ENCODE measurements at places on chromosomes 2 and 18.
A peak's percentile ranks its signal among the peaks of the same experiment; 100 is the strongest.

GRCh38 chr2:239167011-239167673 lies 233.7 kb downstream of the HDAC4 start:
- DNase-seq: no peak

DNA sequence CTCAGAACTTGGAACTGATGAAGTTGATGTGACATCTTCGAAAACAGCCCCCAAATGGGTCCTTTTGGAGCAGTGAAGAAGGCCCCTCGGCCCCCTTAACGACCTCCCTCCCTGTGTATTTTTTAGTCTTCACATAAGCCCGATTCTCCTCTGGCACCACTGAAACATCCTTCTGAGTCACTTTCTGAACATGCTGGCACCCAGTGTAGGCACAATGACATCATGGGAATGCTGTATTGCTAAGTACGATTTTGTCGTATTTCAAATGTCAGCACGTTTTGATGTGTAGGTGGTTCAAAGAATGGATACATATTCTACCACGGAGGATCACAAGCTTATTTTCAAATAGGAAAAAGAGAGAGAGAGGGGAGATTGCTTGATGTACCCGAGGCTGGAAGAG lies 111.7 kb upstream of the RIOK3 start:
- DNase-seq: no peak

DNA sequence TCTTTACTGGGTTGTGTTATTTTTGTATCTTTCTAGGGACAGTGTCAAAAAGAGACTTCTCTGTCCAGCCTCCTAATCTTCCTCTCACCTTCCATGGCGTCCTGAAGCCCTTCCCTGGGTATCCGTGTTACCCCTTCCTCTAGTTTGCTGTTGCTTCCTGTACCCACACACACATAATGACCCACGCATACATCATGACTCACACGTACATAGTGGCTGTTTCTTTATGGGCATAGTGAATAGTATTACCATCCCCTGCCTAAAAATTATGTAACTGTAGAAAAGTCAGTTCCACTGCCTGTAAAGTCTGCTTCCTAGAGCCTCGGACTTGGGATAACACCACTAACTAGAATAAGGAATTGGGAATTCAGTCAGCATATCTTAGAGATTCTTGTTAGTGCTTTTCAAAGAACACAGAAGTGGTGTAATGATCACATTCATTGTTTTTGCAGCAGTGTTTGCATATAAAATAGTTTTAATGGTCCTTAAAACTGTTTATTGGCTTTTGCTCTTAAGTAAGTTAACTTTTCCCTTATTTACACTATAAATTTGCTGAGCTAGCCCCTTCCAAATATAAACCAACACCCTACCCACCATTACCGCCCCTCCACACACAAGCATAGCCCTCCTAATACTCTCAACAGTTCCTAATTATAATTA lies 308.4 kb upstream of the RAB12 start:
- no peak for DNase-seq

DNA sequence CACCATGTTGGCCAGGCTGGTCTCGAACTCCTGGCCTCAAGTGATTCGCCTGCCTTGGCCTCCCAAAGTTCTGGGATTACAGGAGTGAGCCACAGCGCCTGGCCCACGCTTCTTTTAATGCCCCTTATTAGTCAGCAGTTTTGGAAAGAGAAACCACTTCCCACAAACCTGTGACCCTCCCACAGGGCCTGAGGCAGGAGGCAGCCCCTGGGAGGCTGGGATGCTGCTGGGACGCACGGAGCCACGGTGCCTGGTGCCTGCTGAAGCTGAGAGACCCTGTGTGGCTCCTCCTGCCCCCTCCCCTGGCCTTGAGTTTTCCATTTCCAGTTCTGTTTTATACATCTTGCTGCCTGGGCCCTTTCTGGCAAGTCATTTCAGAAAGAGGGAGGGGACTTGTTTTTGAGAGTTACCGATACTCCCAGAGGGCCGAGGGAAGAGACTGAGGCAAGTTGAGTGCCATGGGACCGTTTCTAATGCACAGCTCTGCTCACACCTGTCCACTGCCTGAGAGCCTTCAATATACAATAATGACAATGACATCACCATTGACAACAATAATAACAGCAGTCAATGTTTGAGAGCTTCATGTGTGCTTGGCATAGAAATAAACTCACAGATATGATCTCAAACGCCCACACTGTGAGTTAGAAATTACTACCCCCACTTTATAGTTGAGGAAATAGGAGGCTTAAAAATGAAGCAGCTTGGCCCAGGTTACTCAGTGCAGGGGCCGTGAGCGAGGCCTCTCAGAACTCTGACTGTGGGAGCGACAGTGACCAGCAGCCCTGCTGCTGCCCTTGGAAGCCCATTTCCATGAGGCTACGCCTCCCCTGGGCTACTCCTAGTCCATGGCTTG lies 78.1 kb upstream of the YWHAQ start:
- no peak for DNase-seq

DNA sequence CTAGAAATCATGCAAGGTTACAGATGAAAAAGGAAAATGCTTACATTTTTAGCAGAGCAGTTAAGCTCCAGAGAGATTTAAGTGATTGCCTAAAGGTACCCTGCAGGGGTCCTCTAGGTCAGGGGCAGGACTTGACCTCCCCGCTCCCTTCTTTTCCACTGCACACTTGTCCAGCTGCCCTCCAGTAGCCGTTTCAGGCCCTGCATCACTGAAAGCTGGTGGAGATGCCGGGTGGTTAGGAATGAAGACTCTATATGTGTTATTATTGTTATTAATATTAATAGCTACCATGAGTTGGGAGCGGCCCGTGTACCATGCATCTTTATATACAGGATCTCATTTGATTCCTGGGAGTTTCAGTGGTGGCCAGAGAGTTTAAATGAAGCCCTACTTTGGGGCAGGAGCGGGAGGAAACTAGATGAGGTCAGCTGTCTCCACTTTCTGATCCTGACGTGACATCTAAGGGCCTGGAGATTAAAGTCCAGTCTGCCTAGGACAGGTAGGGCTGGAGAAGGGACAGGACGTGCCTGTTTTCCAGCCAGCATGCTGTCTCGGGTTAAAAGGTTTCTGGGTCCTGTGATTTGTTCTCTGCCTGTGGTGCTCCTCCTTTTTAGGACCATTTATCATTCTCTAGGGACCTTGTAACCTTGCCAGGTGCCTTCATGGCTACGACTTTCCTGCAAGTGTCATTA lies 2.1 kb downstream of the TMEM37 start:
- DNase-seq: no peak

- DNase-seq: no peak
These were observed 11.0 kb downstream of the MAP3K20 start for GRCh38 chr2:173086518-173087213.

GRCh38 chr2:18662689-18663088 lies 73.3 kb upstream of the NT5C1B start:
- DNase-seq: no peak

- no peak for DNase-seq
These were observed 90.3 kb upstream of the SNTG2 start for GRCh38 chr2:860259-860855.

DNA sequence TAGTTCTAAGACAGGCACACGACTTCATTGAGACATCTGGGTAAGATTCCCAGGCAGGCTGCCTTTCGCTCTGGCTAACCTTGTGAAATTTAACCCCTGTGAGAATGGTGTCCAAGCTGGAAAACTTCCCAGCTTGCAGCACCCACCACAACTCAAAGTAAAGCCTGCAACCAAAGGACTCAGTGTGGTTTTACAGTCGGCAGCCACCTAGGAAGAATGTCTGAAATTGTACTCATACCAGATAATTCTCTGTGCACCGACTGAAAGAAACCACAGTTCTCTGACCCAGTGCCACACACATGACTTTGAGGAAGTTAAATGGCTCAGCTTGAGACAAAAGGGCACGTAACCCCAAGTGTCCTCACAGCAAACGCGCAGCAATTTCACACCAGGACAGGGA lies 125.7 kb downstream of the RBMS1 start:
- no peak for DNase-seq

DNA sequence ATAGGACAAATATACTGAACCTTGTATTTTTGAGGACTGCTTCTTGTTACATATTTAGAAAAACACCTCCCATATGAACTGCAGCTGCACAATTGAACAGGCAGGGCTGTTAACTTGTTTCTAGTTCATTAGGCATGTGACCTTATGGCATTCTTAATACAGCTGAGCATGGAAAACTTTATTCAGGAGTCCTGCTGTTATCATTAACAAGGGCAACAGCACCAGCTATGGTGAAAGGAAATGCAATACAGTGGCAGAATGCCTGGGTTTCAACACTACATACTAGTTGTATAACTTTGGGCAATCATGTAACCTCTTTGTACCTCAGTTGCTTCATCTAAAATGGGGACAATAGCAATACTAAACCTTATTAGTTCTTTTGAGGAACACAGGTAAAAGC lies 71.8 kb downstream of the GDF7 start:
- no peak for DNase-seq

DNA sequence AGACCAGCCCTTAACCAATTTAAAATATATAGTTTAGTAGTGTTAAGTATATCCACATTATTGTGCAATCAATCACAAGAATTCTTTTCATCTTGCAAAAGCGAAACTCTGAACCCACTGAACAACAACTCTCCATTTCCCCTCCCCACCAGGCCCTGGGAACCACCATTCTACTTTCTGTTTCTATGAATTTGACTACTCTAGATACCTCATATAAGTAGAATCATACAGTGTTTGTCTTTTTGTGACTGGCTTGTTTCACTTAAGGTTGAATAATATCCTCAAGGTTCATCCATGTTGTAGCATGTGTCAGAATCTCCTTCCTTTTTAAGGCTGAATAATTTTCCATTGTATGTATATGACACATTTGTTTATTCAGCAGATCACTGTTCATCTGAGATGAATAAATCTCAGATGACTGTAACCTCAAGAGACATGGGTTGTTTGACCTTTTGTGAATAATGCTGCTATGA lies 8.1 kb upstream of the SOS1 start:
- DNase-seq: peak; percentile 55

DNA sequence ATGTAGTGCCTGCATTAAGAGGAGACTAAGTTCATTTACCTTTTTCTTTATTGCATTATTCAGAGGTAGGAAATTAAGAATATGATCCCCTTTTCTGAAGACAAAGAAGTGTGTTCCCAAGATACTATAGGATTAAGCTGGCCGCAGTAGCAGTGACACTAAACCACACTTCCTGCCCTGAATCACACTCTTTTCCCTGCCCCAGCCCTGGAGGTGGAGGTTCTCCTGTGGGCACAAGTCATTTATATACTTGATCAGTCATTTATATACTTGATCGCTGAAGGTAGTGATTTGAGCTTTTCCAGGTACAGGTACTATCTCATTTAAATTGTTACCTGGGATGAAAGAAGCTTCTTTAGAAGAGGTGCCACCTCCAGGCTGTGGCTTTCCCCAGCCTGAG lies 78.6 kb downstream of the ARMC9 start:
- no peak for DNase-seq

DNA sequence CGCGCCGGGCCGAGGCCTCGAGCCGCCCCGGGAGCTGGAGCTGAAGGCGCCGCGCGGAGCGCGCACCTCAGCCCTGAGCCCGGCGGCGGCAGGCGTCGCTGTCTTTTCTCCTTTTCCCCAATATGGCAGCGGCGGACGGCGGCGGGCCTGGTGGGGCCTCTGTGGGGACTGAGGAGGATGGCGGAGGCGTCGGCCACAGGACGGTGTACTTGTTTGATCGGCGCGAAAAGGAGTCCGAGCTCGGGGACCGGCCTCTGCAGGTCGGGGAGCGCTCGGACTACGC lies 369 bp downstream of the SMCHD1 start:
- DNase-seq: no peak

- no peak for DNase-seq
These were observed 88.0 kb upstream of the NFU1 start for GRCh38 chr2:69525261-69525660.

- DNase-seq: no peak
These were observed 63.0 kb upstream of the SPRED2 start for GRCh38 chr2:65495251-65495877.

- no peak for DNase-seq
These were observed 342.4 kb upstream of the ETAA1 start for GRCh38 chr2:67054728-67055127.

GRCh38 chr2:174846941-174847938 lies 83.0 kb upstream of the CHRNA1 start:
- no peak for DNase-seq

DNA sequence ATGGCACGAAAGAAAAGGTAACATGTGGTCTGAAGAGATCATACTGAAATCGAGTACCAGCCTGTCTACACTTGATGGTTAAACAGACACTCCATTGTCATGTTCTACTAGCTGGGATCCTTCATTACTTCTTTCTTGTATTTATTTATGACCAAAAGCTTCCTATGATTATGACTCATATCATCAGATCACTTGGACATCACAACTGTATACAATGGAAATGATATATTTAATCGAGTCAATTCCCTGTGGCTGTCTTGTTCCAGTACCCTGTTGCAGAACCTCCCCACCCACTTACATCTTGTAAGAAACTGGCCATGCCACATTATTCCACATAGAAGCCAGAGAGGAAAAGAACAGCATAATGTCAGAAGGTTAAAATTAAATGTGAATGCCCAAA lies 358.9 kb downstream of the ZEB2 start:
- no peak for DNase-seq

DNA sequence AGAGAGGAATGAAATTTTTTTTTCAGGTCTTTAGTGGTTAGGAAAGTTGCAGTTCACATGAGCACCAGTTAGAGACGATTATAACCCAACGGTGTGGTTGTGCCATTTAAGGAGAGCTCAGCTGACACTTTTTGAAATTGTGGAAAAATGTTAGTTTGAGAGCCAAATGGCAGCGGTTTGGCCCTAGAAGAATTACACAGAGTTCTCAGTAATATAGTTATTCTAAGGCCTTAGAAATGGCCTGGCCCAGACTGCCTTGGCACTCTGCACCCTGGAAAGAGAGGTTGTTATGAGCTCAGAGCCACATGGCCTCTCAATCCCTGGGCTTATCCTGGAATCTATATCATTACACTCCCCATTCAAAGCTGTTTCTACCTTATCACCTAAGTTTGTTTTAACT lies 117.4 kb downstream of the RHBDD1 start:
- DNase-seq: no peak

DNA sequence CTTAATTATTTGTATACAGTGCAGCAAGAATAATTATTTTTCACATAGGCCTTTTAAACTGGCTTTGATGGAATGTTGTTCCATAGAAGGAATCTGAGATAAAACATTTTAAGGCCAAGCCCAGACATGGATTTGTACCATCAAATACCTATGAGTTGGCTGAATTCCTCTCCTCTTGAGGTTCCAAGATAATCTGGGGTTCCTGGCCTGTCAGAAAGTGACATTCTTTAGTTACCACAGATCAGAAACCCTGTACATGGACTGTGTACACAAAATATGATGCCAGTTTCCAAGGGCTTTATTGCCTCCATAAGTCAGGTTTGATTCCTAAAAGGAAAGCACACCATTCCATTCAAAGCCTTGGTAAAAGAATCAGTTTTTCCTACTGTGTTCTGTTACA lies 1256.7 kb upstream of the NRXN1 start:
- no peak for DNase-seq

GRCh38 chr2:229931241-229931640 lies 8.9 kb downstream of the FBXO36 start:
- no peak for DNase-seq

GRCh38 chr2:42961385-42961811 lies 169.0 kb upstream of the HAAO start:
- no peak for DNase-seq

GRCh38 chr2:9269295-9269694 lies 62.7 kb downstream of the ASAP2 start:
- no peak for DNase-seq
